ENCODE measurements at places on chromosomes 5 and 9. TPM values are rescaled to one million over a fixed set of nuclear protein-coding genes. Genes with fewer than 3 reads are reported as not detected.

DNA sequence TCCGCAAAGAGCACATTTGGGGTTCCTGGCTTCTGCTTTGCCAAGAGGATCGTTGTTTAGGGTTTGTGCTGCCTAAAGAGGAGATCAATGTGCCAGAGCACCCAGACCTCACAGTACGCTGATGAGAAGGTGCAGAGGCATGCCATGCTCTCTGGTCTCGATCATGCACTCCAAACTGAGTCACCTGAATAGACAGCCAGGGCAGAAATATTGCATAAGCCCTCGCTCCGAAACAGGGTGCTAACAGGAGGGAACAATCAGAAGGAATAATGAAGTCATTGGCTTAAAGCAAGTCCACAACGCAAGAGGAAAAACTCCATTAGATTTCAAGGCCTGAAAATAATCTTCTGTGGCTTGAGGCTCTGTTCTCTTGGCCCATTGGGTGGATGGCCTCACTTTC lies 124.3 kb downstream of the GCNT1 start:
- DNase-seq: no peak

- DNase-seq: no peak
Observed at GRCh38 chr5:168372356-168372946, 81.0 kb downstream of the WWC1 start.

GRCh38 chr5:44774279-44774880 lies 34.4 kb upstream of the MRPS30 start:
- no peak for DNase-seq

DNA sequence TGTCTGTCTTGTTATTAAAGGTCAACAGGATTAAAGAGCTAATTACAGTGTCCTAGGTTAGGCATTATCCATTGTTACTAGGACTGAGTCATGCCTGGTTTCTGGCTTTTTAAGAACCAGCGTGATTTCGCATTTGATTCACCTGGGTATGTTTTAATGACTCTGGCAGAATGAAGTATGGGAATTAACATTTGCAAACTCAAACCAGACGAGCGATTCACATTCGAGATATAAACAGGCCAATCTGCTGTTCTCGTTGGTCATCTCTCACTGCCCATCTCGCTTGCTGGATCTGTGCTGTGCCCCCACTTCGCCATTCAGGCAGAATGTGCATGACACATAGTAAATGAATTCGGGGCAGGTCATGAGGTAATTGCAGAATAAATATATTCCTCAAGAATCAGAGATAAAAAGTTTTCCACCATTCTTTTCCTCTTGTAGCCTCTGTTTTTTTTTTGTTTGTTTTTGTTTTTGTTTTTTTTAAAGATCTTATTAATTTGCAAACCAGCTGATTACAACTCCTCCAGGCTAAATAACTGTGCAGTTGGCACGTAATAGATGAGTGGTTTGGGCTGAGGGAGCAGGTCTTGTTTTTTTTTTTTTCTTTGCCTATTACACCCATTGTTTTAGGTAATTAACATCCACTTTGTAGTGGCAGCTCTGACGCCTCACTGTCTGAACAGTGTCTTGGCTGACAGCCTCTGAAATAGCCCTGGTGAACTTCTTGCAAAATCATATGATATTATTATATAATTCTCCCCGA lies 313.5 kb upstream of the MSX2 start:
- no peak for DNase-seq

DNA sequence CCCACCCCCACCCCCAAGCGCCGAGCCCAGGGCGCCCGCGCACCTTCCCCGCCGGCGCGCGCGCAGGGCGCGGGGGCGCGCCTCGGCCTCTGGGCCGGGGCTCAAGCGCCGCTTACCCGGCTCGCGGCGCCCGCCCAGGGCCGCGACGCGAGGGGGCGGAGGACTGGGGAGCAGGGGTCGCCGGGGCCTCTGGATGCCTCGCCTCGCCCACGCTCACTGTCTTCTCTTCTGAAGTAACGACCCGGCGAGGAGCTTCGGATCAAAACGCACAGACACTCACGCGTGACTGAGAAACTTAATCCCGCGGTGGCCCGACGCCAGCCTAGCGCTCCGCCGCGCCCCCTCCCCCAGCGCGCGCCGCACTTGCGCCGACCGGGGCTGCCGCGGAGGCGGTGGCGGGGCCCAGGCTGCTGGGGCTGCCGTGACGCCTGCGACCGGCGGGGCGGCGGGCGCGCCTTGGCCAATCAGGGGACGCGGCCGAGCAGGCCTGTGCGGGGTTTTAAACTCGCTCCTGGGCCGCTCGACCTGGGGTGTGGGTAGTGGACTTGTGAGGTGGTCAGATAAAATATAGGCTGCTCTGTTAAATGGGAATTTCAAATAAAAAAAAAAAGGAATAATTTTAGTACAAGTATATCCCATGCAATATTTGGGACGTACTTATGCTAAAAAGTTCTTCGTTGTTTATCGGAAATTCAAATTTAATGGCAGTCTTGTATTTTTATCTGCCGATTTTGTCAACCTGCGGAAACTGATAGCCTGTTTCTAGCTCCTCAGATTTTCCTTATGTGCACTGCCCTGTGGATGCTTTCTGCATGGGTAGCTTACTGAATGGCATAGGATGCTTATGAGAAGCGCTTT lies at the start of gene MPDZ:
Gene MPDZ (minus strand): TSS at position 409 of the 858 bp plus-strand sequence. CDS start 29,377 bp downstream, outside the sequence.
- no peak for DNase-seq

GRCh38 chr9:97934321-97935115 lies 3.5 kb downstream of the HEMGN start:
- no peak for DNase-seq

- DNase-seq: no peak
Observed at GRCh38 chr9:131197160-131197911, 72.0 kb downstream of the NUP214 start.

DNA sequence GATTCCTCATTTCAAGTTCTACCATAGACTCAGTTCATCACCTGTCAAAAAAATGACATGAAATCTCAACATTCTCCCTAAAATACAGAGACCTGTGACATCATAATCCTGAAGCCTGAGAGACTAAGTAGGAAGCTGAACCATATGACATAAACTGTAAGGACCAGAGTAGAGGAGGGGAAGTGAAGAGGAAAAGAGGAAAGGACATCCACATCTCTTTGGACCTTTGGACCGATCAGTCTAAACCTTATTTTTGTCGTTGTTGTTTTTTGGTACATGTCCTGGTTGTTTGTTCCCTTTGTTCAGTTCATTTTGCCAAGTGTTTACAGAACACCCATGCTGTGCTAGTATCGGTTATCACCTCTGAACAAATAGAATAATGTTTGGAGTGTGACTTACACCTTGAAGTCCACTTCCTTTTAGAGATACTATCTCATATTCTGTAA lies 41.9 kb downstream of the LURAP1L start:
- no peak for DNase-seq

NRARP gene
- 6.7 TPM for total RNA-seq

TMCO6 gene
- total RNA-seq: 6.6 TPM

GARIN3 gene
- not detected for total RNA-seq

SLC23A1 gene
- total RNA-seq: not detected

PCDHGA8 gene
- 0.51 TPM for total RNA-seq

DMRT3 gene
- total RNA-seq: not detected

SV2C gene
- not detected for total RNA-seq

ASPN gene
- 376 TPM for total RNA-seq

TMEM215 gene
- total RNA-seq: not detected

CTXN3 gene
- not detected for total RNA-seq

SMIM23 gene
- total RNA-seq: not detected

ARID3C gene
- not detected for total RNA-seq

NME5 gene
- 2.0 TPM for total RNA-seq

FGD3 gene
- total RNA-seq: not detected
